ENCODE measurements at places on chromosomes 5 and 9. TPM values are rescaled to one million over a fixed set of nuclear protein-coding genes. Genes with fewer than 3 reads are reported as not detected.

ASPN gene
- total RNA-seq = 2.5 TPM

CDH6 gene
- 5.8 TPM for total RNA-seq

SEC61B gene
- total RNA-seq = 73.6 TPM

CHSY3 gene
- 0.35 TPM for total RNA-seq

NR2F1-AS1 gene
- 9.1 TPM for total RNA-seq

HMGCR gene
- 71.8 TPM for total RNA-seq

BTNL9 gene
- total RNA-seq = 9.0 TPM

DAB2 gene
- total RNA-seq = 39.6 TPM

PCDH12 gene
- total RNA-seq = 0.83 TPM

BTNL8 gene
- 337 TPM for total RNA-seq

SEMA6A gene
- 113 TPM for total RNA-seq

TRIM7 gene
- total RNA-seq = 2.6 TPM

OR2V2 gene
- not detected for total RNA-seq

PCDHGA2 gene
- 1.7 TPM for total RNA-seq
